ENCODE measurements at places on chromosomes 6 and 20. TPM values are rescaled to one million over a fixed set of nuclear protein-coding genes. Genes with fewer than 3 reads are reported as not detected.

SCUBE3 gene
- total RNA-seq: 4.6 TPM

SDC4 gene
- 67.1 TPM for total RNA-seq

DNA sequence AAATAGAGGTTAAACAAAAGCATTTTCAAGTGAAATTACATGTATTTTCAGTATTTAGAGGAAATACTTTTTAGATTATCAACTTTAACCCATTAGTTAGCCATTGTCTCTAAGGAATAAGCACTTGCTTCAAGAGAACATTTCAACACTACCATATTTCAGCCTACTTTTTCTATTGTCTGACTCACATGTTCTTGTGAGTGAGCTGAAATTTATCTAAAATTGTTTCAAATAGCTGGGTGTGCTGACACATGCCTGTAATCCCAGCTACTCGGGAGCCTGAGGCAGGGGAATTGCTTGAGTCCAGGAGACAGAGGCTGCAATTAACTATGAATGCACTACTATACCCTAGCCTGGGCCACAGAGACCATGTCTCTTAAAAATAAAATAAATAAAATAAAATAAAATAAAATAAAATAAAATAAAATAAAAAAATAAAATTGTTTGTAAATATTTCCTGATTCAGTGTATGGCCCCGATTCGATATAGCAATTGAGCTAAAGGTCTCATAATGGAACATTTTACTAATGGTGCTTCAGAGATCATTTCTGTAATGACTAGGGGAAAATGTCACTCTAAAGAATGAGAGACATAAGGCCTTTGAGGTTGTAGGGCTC, 324.6 kb upstream of the PLCB4 start:
- H3K27me3 ChIP-seq: no peaks in the 10 kb centered on the region
- H3K27ac ChIP-seq: no peak overlapping the region
- no peak overlapping the region for H3K4me3 ChIP-seq
- no peaks in the 10 kb centered on the region for H3K4me1 ChIP-seq

- H3K36me3 ChIP-seq: no peaks in the 10 kb centered on the region
- no peak overlapping the region for H3K27ac ChIP-seq
- DNase-seq: no peak
- H3K27me3 ChIP-seq: no peaks in the 10 kb centered on the region
These were observed 238.5 kb downstream of the FARS2 start for GRCh38 chr6:5499644-5500306.

- H3K4me1 ChIP-seq: peaks cover 28% of the 10 kb centered on the region
- no peak overlapping the region for H3K4me3 ChIP-seq
These were observed 34.5 kb downstream of the FOXP4 start for GRCh38 chr6:41580690-41581089.

ID4 gene
- total RNA-seq: 4.8 TPM

DNA sequence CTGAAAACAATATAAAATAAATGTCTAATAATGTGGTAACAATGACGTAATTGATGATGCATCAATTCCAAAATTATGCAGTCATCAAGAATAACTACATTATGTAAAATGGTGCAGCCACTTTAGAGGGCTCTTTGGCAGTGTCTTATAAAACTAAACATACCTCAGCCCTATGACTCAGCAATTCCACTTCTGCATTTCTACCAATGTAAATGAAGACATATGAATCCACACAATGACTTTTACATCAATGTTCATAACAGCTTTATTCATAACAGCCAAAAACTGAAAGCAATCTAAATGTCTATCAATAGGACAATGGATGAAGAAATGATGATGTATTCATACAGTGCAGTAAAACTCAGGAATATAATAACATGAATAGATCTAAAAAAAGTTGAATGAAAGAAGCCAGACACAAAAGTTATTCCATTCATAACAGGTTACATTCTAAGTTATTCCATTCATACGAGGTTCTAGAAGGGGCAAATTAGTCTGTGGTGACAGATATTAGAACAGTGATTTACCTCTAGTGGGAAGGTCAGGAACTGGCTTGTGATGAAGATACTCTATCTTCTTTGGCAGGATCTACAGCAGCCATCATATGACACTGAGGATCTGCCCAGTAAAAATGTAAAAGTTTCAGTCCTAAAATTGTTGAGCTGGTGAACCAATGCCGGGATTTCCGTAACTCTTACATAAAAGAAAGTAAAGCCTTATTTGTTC, 396.1 kb downstream of the PLCB1 start:
- no peaks in the 10 kb centered on the region for H3K27me3 ChIP-seq
- H3K4me1 ChIP-seq: peaks cover 3% of the 10 kb centered on the region
- no peak overlapping the region for H3K27ac ChIP-seq
- no peak overlapping the region for H3K4me3 ChIP-seq

DNA sequence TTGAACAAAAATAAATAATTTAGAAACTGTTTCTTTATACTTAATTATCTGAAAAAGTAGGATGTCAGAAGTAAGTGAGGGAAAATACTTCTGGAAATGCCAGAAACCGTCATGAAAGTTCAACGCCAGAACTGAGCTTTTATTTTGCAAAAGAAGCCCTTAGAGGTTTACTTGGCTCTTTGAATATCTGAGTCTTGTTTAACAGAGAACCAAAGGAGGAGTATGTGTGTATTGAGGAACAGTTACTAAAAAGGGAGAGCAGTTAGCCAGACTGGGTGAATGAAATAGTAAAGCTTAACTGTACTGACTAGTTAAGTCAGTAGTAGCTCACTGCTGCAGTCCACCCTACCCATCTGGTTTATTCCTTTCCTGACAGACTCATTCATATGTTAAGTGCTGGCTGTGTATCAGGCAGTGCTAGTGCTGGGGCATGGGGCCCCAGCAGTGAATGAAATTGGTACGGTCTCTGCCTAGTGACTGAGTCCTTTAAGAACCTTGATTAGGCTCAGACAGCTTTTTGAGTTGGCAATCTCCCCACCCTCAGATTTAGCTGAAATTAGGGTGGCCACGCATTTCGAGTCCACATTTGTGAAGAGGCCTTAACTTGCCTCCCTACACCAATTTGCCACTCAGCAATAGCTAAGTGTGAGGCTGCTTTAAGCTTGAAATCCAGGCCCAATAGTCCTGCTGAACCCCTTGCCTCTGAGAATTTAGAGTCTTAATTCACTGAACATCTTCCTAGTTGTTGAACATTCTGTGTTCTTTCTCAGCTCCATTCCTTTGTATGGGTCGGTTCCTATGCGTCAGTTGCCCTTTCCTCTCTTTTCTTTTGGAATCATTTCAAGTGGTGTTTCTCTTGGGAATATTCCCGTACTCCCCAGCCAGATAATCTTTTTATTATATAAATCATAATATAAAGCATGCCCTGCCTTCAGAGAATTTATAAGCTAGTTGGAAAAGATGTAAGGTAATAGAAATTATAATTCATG, 20.2 kb downstream of the MAP3K4 start:
- H3K27ac ChIP-seq: peak overlapping the region; percentile 45
- no peaks in the 10 kb centered on the region for H3K27me3 ChIP-seq
- H3K4me1 ChIP-seq: peaks cover 51% of the 10 kb centered on the region
- H3K36me3 ChIP-seq: no peaks in the 10 kb centered on the region
